Urinary bladder (tissue), 4 donors: ENCODE measurements at places on chromosomes 2 and 18.

DNA sequence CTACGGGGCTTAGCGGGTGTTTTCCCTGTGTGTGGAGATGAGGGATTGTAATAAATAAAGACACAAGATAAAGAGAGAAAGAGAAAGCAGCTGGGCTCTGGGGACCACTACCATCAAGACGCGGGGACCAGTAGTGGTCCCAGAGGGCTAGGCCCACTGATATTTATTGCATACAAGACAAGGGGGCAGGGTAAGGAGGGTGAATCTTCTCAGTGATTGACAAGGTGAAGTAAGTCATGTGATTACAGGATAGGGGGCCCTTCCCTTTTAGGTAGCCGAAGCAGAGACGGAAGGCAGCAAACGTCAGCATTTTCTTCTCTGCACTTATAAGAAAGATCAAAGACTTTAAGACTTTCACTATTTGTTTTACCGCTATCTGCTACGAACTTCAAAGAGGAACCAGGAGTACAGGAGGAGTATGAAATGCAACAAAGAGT lies 4.5 kb upstream of the GAL3ST2 start:
- no peak for DNase-seq

DNA sequence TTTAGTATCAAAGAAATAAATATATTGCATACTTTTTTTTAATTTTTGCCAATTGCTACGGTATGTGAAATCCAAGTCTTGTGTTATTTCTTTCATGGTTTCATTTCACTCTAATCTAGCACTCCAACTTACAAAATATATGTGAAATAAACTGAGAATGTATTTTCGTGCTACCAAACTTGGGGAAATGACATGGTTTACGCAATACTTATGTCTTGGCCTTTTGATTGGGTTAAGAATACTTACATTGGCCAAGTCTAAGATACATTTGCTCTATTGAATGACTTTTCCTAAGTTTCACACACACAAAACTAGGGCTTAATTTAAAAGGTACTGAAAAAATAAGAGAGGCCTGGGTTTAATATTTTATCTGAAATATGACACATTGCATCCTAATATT lies 80.5 kb downstream of the VRK2 start:
- DNase-seq = no peak

DNA sequence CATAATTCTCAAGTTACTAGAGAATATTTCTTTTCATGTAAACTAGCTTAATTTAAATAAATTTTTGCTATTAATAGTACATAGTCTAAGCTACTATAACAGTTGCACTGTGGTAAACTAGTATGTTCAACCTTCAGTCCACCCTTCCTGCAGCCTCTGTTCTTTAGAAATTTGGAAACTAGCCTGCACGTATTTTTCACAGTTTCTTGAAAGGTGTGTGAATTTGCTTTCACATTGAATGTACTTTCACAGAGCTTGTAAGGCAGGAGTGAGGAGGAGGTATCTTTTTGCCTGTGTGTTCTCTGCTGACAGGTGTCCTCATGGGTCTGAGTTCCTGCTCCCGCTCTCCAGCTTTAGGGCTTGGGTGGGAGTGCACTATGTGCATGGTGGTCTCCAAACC lies 117.5 kb downstream of the ATP9B start:
- no peak for DNase-seq

GRCh38 chr2:115524452-115524851 lies 1082.0 kb downstream of the DPP10 start:
- no peak for DNase-seq

DNA sequence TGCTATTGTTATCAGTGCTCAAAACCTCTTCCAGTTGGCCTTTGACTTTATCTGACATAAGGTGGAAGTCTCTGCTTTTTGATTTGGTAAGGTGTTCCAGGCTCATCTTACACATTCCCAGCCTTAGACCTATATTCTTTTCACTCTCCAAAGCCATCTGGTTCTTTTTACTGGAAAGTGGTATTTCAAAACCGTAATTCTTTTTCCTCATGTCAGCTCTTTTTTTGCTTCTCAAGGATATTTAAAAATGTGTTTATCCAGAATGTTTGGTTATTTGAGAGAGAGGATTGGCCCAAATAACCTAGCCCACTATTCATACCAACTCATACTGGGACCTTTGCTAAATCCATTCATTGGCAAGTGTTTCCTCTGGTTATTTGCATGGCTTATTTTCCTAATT lies 411.2 kb upstream of the PIK3C3 start:
- DNase-seq = no peak

- no peak for DNase-seq
Observed at GRCh38 chr18:24443870-24444269, 16.6 kb upstream of the HRH4 start.

DNA sequence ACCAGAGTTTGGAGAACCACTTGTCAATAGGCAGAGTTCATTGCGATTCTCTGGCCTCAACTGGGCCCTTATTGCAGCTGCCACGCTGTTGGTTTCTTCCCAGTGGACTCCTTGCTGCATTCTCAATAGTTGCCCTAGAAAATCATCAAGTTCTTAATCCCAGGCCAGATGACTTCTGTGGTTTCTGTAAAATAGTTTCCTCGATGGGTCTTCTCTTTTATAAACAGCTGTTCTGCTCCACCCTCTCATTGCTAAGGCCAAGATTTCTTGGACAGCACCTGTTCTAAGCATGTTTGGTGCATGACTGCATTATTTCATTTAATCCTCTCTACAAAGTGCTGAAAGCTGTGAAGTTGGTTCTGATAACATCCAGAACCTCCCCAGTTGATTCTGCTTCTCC lies 131.0 kb downstream of the BCL2L11 start:
- DNase-seq = no peak

DNA sequence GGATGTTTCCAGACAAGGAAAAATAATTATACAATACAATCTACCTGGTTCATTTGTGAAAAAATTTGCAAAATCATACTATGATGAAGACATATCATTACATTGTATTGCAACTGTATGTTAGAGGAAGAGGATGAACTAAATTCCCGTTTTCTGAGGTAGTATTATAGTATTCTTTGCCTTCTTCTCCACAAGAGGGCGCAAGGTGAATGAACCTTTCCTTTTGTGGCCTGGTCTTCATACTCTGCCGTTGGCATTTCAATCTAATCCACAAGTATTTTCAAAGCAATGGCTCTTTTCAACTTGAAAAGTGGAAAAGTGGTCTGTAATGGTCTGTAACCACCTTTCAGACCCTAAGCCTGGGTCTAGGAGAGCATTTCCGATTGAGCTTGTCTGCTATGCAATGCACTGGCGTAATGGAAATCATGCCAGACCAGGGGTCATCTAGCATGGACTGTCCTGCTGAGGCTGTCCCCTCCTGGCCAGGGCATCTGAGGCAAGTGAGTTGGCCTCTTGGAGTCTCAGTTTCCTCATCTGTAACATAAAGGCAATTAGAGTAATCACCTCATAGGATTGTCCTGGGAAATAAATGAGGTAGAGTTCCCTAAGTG lies 30.8 kb upstream of the ZNF396 start:
- peak; percentile 42 for DNase-seq

DNA sequence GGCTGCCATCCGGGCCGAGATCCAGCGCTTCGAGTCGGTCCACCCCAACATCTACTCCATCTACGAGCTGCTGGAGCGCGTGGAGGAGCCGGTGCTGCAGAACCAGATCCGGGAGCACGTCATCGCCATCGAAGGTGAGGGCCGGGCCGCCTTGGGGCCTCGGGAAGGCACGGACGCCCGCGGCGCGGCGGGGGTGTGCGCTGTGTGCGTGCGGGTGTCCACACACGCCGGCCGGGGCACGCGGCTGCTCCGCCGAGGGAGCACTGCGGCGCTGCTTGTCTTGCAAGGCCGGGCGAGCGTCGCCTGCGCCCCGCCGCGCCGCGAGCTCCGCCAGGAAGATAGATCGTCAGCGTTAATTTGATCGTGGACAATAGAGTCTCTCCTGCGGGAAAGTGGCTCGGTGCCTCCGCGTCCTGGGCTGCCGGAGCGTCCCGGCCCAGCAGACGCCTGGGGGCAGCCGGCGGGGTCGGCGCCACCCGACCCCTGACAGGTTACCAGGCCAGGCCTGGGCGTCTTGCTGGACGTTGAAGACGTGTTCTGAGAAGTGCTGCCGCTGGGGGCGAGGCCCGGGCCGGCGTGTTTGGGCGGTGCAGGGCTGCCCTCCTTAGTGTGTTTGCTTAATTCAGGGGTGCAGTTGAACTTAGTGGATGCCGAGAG lies 1.0 kb downstream of the AGAP1 start:
- no peak for DNase-seq

GRCh38 chr2:1665761-1666505 lies 78.4 kb downstream of the PXDN start:
- DNase-seq = no peak

DNA sequence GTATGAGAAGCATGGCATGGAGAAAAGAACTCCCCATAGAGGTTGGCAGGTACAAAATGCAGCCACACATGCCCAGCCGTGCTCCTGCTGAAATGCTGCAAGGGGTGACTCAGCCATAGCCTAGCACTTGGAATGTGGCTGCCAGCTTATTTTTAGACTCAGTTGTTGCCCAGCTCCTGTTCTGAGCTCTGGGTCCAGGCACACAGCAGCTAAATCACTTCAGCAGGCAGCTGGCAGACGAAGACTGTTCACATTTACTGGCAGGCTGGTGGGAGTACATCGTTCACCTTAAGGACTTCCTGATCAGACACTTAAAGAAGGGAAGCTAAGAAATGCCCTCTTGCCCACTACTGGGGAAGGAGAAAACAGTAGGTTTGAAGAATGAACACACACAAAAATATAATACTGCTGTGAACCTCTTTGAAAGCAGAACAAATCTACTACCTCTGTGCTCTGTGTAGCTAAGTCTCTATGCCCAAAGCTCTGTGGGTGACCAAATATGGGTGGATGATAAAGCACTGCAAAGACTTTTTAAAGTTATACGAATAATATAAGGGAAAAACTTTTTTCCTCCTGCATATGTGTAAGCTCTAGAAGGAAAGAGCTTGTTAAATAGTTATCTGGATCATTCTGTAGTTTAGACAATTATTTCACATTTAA lies 146.1 kb downstream of the LNPK start:
- no peak for DNase-seq

DNA sequence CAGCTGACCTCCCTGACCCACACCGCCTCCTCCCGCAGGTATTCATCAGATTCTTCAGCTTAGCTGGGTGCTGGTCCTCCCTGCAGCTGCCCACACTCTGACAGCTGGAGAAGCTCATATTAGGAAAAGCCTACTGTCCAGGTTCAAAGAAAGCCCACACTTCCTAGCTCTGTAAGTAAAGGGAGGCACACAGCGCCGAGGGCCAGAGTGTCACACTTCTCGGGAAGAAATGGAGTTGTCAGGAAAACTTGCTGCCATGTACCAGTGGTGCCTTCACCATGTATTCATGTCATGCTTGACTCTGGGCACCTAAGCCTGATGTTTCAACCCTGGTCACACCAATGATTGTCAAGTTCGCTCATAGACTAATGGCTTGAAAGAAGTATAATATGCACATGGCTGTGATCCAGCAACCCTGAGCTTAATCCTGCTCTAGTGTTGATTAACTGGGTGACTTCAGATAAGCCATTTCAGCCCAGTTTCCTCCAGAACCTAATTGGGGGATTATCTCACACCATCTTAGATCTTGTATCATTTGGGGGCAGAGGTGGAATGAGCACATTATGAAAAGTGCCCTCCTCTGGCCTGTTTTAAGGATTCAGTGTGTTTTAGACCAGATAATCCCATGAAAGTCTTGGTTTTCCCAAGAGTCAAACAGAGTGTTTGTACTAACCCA lies 180.3 kb upstream of the PARD3B start:
- no peak for DNase-seq

- no peak for DNase-seq
Observed at GRCh38 chr2:202778217-202778616, 93.3 kb downstream of the ICA1L start.

- no peak for DNase-seq
Observed at GRCh38 chr18:10454681-10455557, 484 bp downstream of the APCDD1 start.

GRCh38 chr2:185860321-185860720 lies 121.7 kb downstream of the FSIP2 start:
- DNase-seq = no peak

DNA sequence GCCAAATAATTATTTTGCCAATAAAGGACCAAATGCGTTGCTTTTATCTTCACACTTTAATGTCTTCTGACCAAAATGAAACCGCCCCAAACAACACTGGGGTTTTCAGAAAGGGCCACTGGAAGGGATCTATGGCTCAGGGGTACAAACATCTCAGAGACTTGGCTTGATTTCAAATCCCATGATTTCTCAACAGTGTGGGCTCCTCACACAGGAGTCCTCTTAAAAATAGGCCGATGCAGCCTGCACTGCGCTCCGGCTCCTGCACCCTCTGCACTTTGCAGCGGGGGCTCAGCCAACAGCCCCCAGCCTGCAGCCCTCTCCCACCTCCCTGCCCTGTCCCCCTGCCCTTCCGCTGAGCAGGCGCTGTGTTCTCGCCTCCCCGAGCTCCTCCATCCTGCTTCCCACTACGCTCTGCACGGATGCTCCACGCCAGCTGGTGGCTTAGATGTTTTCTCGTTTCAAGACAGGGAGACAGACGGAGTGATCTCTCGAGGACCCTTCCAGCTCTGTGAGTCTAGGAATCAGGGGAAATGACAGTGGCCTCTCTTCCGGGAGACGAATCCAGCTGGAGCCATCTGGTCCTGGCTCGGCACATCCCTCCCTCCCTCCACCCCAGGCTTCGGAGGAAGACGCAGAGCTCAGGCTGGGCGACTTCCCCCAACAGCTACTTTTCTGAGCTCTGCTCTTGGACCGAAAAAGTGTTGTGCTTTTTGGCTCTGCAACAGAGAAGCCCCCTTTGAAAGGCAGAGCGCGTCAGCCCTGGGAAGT lies 71.4 kb downstream of the KCNF1 start:
- DNase-seq = peak; percentile 50

DNA sequence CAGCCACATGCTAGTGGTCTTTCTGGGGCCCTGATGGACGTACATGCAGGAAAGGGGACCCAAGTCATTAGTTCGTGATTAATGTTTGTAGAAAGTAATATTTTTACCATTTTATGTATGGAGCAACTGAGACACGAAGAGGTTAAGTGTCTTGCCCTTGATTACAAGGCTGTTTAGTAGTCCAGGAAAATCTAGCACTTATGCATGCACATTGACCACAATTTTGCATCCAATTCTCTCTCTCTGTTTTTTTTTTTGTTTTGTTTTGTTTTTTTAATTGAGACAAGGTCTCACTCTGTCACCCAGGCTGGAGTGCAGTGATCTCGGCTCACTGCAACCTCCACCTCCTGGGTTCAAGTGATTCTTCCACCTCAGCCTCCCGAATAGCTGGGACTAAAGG lies 8.3 kb upstream of the GATA6 start:
- DNase-seq = no peak
